ENCODE measurements at places on chromosomes 1 and 21.

GRCh38 chr1:102365071-102365470 lies 368.3 kb upstream of the OLFM3 start:
- no peak for DNase-seq

DNA sequence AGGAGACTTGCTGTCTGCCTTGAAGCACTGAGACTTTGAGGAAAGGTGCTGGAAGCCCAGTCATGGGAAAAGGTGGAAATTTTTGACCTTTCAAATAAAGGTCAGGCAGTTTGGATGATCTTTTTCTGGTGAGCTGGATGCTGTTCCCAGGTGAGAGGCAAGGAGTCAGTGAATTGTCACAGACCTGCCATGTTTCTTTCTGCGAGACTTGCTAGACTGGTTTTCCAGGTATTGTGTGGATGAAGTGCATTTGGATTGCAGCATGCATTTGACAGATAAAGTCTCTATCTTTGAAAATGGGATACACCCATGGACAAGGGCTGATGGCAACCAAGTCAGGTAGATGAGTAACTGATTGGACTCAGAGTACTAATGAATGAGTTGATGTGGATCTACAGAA lies 65.7 kb upstream of the NHLH2 start:
- no peak for DNase-seq

DNA sequence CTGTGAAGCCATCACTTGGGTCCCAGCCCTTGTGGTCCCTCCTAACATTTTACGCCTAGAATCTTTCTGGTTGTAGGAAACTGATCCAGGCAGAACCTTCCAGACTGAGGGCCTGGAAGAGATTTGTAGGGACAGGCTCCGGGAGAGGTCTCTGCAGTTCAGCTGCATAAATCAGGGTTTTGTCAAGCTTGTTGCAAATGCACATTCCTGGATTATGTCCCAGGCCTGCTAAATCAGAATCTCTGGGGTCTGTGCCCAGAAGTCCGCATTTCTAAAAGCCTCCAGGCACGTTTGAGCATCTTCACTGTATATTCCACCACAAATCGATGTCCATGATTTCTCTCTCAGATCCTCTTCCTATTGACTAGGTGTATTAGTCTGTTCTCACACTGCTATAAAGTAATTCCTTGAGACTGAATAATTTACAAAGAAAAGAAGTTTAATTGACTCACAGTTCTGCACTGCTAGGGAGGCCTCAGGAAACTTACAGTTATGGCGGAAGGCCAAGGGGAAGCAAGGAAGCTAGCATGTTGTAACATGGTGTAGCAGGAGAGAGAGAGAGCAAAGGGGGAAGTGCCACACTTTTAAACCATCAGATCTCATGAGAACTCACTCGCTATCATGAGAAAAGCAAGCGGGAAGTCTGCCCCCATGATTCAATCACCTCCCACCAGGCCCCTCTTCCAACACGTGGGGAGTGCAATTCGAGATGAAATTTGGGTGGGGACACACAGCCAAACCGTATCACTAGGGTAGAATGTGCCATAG lies 1.2 kb upstream of the FHAD1 start:
- peak; percentile 76 for DNase-seq

GRCh38 chr1:227131193-227131592 lies 187.1 kb downstream of the CDC42BPA start:
- DNase-seq = peak; percentile 60

- no peak for DNase-seq
Observed at GRCh38 chr1:206012086-206012859, 9.1 kb upstream of the RAB7B start.

DNA sequence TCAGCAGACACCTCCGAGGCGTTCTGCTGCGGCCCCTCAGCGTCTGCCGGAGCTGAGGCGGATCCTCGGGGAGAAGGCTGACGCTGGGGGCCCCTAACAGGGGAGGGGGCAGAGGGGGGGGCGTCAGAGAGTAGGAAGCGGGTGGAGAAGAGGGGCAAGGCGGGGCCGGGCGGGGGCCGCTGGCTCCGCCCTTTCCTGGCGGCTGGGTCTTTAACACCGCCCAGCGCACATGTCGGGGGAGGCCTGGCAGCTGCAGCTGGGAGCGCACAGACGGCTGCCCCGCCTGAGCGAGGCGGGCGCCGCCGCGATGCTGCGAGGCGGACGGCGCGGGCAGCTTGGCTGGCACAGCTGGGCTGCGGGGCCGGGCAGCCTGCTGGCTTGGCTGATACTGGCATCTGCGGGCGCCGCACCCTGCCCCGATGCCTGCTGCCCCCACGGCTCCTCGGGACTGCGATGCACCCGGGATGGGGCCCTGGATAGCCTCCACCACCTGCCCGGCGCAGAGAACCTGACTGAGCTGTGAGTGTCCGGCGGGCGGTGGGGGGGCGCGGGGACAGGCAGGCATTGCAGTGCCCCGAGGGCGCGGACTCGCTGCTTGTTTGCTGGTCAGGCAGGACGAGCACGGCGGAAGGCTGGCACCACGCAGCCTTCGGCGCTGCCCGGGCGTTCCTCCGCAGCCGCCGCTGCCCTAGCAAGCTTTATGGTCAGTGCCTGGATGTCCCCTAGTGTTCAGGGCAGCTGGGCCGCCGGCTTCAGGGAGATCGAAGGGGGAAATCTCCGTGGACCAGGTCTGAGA lies at the start of gene NTRK1:
Gene NTRK1, plus strand, starts transcription at position 238 of the 796 bp plus-strand sequence. Its CDS starts 70 bp downstream, at position 308.
- DNase-seq = peak; percentile 10

GRCh38 chr21:31558962-31559367 lies 100.5 kb upstream of the SOD1 start:
- DNase-seq = peak; percentile 55

GRCh38 chr1:58979086-58979485 lies 195.2 kb upstream of the JUN start:
- peak; percentile 39 for DNase-seq

DNA sequence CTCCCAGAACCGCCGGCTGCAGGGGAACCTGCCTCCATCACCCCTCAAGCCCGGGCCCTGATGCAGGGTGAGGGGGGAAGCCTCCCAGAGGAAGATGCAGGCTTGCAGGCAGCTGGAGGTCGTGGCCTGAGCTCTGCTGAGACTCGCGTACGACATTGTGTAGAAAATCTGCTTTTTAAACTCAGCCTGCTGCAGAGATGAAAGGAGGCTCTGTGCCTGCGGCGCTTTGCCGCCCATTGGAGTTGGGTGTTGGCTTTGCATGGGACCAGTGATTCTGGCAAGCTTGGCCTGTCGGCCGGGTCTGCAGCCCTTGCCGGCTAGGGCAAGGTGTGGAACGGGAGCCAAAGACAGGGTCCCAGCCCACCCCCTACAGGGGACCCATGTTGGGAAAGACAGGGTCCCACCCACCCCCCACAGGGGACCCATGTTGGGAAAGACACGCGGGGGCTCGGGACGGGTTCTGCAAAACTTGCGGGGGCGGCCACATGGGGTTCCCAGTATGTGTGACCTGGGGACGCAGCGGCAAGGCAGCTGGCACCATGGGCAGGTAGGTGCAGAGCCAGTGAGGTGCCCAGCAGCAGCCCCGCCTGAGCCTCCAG lies 55.6 kb downstream of the SLX9 start:
- DNase-seq = no peak

GRCh38 chr21:16388911-16389560 lies 659.3 kb downstream of the USP25 start:
- DNase-seq = no peak

- peak; percentile 91 for DNase-seq
Observed at GRCh38 chr21:41879190-41879998, at the start of gene PRDM15. TSS of gene PRDM15 (minus strand) at chr21:41879344. CDS start at chr21:41860363, 18,981 bp downstream.

DNA sequence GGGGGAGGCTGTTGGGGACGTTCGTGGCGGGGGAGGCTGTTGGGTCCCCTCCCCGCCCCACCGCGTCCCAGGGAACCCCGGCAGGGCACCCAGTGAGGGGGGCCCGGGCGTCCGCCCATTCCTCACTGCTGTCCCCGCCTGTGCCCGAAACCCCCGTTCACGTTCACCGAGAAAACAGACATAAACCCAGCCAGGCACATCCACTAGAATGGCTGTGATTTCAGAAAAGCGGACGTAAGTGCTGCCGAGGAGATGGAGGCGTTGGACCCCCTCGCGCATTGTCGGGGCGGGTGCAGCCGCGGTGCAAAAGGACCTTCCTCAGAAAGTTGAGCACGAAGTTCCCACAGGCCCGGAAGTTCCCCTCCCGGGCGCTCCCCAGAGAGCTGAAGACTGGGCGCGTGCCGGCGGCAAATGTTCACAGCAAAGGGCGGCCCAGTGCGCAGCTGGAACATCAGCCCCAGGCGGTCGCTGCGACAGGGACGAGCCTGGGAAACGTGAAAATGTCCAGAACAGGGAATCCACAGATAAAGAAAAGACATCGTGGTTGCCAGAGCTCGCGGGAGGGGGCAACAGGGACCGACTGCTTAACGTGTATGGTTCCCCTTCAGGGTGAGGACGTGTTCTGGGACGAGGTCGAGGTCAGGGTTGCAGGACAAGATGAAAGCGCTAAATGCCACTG lies 18.5 kb upstream of the SAMD11 start:
- DNase-seq = no peak

GRCh38 chr1:14672005-14672404 lies 73.5 kb downstream of the KAZN start:
- DNase-seq = no peak

GRCh38 chr1:208058267-208058666 lies 147.3 kb upstream of the CD34 start:
- no peak for DNase-seq

- DNase-seq = no peak
Observed at GRCh38 chr1:116933606-116934515, 24.1 kb downstream of the PTGFRN start.

DNA sequence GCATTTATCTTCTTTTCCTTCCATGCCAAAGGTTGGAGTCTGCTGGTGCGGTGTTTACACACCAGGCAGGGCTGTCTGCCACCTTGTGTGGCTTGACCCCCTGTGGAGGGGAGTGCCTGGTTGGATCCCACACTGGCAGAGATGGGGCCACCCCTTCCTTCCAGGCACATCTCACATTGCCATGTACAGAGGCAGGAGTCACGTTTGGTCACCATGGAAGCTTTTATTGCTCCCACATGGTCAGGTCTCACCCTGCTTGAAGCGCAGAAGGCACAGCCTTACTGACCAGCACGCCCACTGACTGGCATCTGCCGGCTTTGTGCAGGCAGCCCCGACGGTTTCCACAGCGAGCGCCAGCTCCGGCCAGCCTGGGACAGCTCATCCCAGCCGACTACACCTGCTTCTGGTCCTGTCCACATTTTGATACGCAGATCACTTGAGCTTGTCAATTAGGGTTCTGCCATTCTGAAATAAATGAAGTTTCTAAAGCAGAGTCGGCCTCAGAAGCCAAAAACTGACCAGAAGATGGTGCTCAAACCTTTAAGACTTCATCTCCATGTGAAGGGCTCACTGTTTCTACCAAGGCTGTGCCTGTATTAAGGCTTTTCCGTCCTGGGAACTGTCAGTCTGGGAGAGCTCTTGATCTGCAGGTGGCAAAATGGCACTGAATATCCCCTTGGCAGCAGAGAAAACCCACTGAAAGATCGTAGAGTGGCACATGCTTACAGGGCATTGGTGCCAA lies 35.6 kb upstream of the EPHA8 start:
- no peak for DNase-seq

- DNase-seq = peak; percentile 54
Observed at GRCh38 chr1:110634455-110635311, 28.5 kb upstream of the KCNA2 start.

DNA sequence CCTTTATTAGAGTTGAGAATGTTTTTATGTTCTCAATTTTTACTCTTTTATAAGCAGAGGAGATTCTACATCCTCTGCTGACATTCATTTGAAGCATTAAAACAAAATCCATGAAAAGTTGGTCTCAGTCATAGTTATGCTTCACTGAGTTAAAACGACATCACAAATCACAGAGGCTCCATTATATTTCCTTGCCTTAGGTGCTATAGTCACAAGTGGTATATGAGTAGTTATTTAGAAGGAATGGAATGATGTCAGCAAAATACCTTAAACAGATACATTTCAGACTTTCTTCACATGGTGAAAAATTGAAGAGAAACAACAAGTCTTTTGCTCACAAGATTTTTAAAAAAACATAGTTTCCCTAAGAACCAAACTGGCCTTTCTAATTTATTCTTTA lies 11.7 kb upstream of the METTL13 start:
- DNase-seq = no peak

- DNase-seq = peak; percentile 65
Observed at GRCh38 chr1:226064816-226065248, 2.3 kb downstream of the H3-3A start.

- no peak for DNase-seq
Observed at GRCh38 chr1:57553666-57554065, 129.8 kb upstream of the DAB1 start.

- no peak for DNase-seq
Observed at GRCh38 chr1:168843401-168843800, 114.4 kb upstream of the DPT start.

- peak; percentile 84 for DNase-seq
Observed at GRCh38 chr1:87305762-87306161, 22.9 kb upstream of the LMO4 start.

- peak; percentile 86 for DNase-seq
Observed at GRCh38 chr1:17212487-17213121, 7.7 kb downstream of the PADI1 start.

DNA sequence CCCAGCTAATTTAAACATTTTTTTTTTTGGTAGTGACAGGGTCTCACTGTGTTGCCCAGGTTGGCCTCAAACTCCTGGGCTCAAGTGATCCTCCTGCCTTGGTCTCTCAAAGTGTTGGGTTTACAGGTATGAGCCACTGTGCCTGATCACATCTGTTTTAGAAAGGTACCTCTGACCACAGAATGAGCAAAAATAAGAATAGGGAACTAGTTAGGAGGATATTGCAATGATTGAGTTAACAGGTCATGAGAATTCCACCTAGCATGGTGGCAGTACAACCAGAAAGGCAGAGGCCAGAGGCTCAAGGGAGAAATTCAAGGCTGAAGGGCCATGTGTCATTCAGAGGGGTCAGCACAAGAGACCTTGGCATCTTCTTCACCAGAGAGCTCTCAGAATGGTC lies 49.6 kb downstream of the ELAPOR1 start:
- no peak for DNase-seq

DNA sequence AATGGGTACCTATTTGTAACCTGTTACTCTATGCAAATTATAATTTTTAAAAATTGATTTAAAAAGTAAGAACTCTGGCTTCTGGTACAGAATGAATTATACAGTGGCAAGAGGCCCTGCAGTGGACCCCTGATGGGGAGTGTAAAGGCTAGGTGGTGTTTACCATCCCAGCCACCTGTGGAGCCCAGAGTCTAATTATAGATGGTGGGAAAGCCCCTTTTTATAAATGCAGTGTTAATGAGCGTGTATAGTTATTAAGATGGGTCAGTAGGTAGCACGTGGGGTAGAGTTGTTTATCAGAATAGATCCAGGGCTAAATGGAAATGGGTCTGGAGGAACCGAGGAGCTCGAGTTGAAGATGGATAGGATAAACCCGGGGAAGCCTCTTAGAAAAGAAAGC lies 13.9 kb upstream of the PRELP start:
- DNase-seq = no peak

DNA sequence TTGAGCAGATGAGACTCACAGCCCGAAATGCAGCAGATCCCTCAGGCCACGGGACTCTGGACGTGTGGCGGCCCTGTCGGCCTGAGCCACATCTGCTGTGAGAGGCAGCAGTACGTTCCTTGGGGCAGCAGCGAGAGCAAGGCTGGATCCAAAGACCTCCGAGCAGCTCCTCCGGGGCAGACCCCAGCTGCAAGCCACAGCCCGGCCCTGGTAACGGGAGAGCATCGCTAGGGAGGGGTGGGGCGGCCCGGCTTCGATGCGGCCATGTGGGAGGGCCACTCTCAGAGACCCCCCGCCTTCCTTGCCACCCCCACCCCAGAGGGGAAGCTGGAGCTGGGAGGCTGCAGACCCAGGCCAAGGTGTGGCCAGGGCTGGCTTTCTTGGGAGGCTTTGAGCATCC lies 17.8 kb downstream of the PRKCZ start:
- DNase-seq = no peak

Measured in AG10803 (cell line).